ENCODE measurements at places on chromosomes 3 and 15.

- DNase-seq, result no peak
Measured at GRCh38 chr15:43974852-43975251, 148.1 kb downstream of the WDR76 start.

DNA sequence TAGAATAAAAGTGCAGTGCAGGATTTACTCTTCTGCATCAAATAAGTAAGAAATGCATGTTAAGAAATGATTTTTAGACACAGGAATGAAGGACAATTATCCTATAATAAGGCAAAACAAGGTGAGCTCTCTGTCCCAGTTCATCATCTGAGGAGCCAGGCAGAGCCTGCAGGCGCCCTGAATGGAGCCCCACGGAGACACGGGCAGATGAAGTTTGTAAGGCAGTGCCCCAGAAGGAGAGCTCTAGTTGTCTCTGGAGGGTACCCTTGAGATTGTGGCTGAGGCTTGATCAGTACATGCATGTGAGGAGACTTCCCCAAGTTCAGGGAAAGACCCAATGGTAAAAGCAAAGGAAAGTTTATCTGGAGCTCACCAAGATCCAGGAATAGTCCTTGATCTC, 50.3 kb downstream of the ATP10A start:
- DNase-seq, result no peak

DNA sequence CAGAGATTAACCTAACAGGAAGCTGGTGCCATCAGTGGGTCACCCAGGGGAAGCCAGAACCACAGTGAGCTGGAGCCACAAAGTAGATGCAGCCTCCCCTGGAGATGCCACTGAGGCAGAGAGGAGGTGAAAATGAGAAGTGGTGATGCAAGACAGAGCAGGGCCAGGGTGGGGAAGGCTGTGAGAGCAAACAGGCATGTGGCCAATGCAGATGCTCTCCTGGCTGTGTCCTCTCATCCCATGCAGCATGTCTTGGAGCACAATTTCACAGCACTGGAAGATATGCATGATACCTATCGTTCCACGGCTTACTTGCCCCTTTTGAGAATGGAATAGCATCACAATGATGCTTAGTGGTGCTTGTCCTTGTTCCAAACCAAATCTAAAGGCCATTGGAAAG, 126.3 kb downstream of the ABHD5 start:
- DNase-seq, result no peak

- DNase-seq, result no peak
Measured at GRCh38 chr3:35383216-35383615, 256.1 kb upstream of the ARPP21 start.

GRCh38 chr3:49652903-49653415, 21.2 kb upstream of the APEH start:
- no peak for DNase-seq

DNA sequence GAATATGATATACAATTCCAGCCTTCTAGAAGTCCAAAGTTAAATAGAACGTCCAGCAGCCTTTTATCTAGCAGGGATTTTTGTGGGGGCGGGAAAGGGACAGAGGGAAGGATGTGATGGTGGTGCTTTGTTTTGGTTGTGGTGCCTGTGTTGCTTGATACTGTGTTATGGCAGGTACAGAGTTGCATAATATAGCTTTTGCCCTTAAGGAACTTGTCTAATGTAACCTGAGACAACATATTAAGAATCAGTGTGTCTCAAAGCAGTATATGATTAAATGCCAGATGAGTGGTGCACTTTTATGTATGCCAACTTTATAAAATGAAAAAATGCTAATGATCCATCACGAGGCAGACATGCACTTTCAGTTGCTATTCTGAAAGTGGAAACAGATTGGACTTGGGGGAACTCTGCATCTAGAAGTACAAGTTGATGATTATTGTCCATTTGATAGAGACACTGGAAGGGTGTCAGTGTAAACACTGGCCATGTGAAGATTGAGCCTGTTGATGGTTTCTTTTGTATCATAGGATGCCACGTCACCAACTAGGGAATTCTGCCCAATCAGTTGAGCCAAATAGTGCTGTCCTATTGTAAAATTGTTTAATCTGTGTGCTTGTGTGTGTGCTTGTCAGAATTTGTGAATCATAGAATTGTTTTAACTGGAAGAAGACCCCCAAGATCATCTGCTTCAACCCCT, 23.0 kb downstream of the NEO1 start:
- DNase-seq, result no peak

DNA sequence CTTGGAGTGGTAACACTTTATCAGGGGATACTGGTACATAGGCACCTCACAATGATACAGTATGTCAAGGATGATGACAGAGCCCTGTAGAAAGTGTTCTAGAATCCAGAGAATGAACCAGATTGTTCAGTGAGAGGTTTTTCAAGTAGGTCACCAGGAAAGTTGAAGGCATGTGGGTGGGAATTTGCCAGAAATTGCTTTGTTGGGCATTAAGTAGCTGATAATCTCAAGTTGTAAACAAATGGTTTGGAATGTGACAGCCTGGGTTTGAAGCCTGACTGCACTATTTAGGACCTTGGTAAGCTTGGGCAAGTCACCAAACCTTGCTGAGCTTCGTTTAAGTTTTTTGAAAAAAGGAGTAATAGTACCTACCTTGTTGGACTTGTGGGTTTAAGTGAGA, 12.5 kb downstream of the SLC35G2 start:
- DNase-seq, result no peak

- DNase-seq, result no peak
Measured at GRCh38 chr3:101791778-101792177, 12.8 kb downstream of the NXPE3 start.

DNA sequence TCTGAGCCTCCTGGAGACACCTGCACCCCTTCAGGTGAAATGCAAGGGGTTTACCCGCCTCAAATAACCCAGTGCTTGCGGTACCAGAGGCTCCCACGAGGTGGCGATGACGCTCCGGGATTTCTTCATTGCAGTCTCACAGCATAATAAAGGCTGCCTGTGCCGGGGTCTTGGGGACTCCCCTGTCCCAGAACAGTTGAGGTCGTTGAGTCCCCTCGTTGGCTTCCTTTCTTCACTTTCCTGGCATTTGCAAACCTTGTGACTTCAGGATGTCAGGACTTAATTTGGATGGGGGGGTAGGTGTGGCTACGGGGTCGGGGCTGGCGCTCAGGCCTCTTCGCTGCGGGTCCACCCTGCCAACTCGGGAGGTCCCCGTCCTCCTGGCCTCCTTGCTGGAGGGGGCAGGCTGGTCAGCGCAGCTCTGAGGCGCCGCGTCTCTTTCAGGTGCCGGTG, 1.3 kb downstream of the GNAT1 start:
- DNase-seq, result peak; percentile 57

DNA sequence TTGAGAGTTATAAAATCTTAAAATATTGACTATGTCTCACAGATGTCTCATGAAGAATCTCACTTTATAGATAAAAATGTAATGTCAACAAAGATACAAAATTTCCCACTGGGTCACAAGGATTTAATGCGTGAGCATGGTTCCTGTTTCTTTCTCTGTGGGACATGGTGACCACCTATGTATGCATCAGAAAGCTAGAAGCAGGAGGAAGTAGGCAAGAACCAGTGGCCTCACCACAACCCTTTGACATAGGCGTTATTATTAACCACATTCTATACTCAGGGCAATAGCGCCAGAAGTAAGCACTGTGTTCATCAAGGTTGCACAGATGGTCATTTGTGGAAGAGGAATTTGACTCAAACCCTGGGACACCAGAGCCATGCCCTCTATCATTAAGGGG, 11.7 kb upstream of the ADAMTS17 start:
- no peak for DNase-seq

DNA sequence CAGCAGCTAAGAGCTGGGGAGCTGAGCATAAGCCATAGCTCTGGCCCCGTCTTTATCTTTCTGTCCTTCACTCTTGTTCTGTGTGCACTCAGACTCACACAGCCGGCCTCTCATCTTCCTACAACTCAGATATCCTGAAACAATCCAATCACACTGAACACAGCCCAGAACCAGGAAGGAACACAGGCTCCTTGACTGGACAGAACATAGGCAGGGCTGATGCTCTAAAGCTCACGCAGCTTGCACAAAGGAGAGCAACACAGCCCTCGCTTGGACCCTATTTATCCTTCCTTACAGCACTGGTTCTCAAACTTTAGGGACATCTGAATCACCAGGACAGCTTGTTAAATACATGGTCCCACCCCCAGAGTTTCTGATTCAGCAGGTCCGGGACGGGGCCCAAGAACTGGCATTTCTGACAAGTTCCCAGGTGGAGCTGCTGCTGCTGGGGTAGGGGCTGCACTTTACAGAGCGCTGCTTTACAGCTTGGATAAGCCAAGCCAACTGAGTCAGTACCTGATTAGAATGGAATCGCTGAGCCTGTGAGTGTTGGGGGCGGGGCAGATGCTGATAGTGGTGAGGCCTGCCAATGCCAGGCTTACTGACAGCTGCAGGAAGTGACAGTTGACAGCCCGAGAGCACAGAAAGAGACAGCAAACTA, 65.1 kb downstream of the MRPL46 start:
- DNase-seq, result no peak

GRCh38 chr3:107806021-107806420, 283.3 kb downstream of the BBX start:
- DNase-seq, result no peak

- DNase-seq, result no peak
Measured at GRCh38 chr3:141938011-141938500, 61.6 kb downstream of the ATP1B3 start.

GRCh38 chr3:33929813-33930212, 131.4 kb downstream of the PDCD6IP start:
- DNase-seq, result no peak

DNA sequence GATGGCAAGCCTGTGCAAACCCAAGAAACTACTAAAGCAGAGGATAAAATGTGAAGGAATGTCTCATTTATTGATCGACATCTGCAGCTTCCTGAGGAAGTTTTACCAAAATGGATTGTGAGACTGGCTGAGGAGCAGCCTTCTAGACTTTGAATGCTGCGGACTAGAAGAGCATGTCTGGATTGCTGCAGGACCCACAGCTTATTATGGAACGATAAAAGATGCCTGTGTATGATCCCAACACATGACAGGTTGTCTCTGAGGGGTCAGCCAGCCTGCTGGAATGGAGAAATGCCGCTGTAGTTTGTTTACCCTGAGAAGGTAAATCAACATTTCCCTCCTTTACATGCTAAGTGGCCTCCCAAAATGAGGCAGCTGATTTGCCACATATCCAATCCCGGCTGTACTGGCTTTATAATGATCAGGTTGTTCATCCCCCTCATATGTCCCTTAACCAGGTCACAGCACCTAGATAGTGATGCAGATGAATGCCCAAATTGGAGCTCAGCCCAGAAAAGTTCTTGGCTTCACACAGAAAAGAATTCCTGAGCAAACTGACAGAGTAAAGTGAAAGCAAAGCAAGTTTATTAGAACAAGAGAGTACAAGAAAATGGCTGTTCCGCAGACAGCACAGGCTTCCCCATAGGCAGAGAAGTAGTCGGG, 63.9 kb downstream of the IL12A start:
- no peak for DNase-seq

DNA sequence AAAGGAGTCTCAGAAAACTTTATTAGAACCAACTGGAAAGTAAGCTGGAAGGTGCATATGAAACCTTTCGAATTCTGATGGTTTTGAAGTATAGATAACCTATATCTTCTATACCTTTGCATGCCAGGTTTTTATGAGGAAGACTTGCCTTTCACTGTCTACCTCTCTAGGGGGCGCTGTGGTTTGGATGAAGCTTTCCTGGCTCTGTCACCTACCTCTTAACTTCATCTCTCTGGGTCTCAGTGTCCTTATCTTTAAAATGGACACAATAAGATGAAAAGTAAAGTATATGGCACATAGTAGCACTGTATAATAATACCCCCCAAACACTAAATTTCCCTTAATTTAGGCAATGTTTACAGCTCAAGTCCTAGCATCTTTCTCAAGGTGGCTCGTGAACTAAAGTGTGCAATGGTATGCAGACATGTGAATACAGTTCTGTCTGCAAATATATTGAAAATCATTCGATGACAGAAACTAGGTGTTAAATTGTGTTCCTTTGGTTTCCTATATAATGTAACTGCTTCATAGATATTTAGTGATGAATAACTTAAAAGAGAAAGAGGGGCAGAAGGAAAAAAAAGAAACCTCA, 314.3 kb downstream of the CHST2 start:
- no peak for DNase-seq

- DNase-seq, result no peak
Measured at GRCh38 chr3:183811638-183812037, 13.7 kb downstream of the MAP6D1 start.

GRCh38 chr15:73956743-73957135, 30.5 kb downstream of the LOXL1 start:
- peak; percentile 67 for DNase-seq

DNA sequence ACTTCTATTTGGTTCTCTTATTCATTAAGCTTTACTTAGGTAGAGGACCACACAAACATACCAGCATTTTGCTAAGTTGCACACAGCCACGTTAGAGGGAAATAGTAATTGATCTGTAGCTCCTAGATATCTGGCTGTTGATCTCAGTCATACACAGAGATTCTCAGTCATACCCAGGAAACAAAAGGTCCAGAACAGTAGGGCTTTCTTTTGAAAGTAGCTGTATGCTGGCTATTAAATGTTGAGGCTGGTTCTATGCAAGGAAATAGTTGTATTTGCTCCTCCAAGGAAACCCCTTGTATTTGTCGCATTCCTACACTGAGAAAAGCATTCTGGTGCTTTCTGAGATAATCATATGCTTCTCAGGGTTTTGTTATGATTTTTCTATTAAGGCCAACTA, 523.8 kb downstream of the SOX2 start:
- DNase-seq, result no peak

GRCh38 chr3:2589336-2589969, 490.8 kb downstream of the CNTN4 start:
- no peak for DNase-seq

DNA sequence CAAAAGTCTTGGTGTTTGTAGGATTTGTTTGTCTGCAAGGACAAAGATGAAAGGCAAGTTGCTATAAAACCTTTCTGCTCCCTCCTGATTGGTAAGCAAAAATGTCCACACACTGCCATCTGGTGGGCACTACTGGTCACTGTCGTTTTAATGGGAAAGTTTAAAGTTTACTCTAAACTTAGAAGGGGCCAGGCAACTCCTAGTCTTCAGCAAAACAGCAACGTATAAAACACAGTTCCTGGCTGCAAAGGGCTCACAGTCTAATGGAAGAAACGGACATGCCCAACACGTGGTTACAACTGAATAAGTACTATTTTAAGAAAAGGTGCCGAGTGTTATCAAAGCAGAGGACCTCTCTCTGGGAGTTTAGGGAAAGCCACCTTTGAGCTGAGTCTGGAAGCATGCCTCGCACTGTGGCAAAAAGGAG, 23.7 kb upstream of the TPRG1 start:
- DNase-seq, result peak; percentile 64

DNA sequence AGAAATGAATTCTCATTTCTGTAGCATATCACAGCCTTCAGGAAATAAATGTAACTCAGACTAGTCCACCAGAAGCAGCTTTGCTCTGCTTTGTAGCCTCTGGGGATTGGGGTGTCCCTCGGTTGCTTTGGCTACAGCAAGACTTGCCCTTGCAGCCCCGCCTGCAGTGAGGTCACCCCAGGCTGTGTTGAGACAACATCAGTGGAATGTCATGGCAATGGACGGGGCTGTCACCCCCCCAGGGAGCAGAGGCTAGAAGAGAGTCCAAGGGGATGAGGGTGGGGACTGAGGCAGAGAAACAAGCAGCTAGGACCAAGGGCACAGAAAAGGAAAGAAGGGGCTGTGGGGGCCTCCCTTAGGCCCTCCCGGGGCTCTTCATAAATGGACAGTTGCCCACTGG, 854 bp downstream of the CLEC3B start:
- DNase-seq, result no peak

- no peak for DNase-seq
Measured at GRCh38 chr3:85790445-85791030, 831.7 kb downstream of the CADM2 start.

- DNase-seq, result no peak
Measured at GRCh38 chr3:174276826-174277225, 582.3 kb upstream of the NAALADL2 start.

- no peak for DNase-seq
Measured at GRCh38 chr3:195058336-195059005, 212.5 kb downstream of the XXYLT1 start.
